ENCODE measurements at places on chromosomes 6 and 20.

GRCh38 chr20:8523684-8524083, 391.6 kb downstream of the PLCB1 start:
- peak; percentile 65 for DNase-seq

DNA sequence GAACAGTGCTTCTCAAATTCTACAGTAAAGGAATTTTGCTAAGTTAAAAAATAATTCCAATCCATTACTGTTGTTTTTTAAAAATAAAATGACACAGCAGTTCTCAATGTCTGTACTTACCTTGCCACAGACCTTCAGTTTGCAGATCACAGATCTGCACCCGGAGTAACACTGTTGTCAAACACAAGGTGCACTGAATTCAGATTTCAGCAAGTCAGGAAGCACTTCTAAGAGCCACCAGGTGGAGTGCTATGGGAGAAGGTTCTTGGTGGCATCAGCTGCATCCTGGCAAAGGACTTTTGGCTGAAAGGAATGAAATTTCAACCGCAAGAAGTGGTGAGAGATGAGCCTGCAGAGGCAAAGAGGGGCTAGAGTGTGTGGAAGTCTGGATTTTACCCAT, 17.4 kb downstream of the RSPH4A start:
- no peak for DNase-seq

- no peak for DNase-seq
Observed at GRCh38 chr6:17200395-17200794, 80.8 kb upstream of the RBM24 start.

DNA sequence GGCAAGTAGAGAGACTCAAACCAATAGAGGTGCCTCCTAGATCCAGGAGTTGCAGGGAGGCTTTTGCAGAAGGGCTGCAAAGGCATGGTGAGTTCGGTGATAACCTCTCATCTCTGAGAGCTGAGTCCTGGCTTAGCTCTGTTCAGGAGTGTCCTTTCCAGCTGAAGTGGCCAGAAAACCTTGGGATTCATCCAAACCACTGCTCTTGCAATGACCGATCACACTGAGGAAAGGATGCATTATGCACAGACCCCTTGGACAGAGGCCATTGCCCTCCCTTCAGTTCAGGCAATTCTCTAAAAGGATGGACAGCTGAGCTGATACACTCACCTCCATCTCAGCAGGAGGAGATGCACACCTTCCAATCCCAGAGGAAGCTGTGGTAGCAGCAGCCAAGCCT, 158.8 kb upstream of the ENPP5 start:
- DNase-seq, result no peak

GRCh38 chr6:134678436-134678889, 271.4 kb downstream of the ALDH8A1 start:
- DNase-seq, result peak; percentile 88

DNA sequence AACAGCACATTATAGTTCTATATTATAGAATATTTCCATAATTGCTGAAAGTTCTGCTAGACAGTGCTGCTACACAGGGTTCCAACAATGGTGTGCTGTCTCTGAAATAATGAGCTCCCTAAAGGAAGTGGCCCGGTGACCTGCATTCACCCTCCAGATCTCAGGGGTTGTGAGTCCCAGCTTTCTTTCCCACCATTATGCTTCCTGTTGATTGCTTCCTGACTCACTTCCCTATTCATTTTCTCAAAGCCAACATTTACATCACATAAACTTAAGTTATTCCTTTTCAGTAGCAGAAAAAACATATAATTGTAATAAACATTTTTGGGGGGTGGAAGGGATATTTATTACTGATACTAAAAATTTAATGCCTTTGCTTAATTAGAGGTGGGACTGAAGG, 12.9 kb upstream of the CCN6 start:
- DNase-seq, result no peak

- no peak for DNase-seq
Observed at GRCh38 chr6:118168421-118168820, 261.4 kb downstream of the SLC35F1 start.

GRCh38 chr6:162581988-162582780, 145.4 kb downstream of the PRKN start:
- DNase-seq, result no peak

GRCh38 chr6:37396571-37397180, 36.3 kb upstream of the CMTR1 start:
- DNase-seq, result no peak

DNA sequence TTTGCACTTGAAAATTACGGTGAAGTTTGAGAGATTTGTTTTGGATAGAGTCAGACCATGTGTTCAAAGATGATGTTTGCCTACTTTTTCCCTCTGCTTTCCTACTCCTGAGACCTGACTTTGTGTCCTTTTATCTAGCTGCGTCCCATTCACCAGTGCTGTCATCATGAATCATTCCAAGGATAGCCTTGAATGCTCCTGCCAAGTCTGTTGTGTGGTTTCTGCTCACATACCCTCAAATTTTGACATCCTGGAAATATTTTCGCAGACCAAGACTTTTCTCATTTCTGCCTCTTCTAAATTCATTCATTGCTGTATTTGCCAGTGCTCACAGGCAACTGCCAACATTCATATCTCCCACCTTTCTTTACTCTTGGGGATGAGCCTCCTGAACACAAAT, 175.9 kb upstream of the SCGN start:
- no peak for DNase-seq

- no peak for DNase-seq
Observed at GRCh38 chr20:2699775-2700413, 7.3 kb downstream of the EBF4 start.

DNA sequence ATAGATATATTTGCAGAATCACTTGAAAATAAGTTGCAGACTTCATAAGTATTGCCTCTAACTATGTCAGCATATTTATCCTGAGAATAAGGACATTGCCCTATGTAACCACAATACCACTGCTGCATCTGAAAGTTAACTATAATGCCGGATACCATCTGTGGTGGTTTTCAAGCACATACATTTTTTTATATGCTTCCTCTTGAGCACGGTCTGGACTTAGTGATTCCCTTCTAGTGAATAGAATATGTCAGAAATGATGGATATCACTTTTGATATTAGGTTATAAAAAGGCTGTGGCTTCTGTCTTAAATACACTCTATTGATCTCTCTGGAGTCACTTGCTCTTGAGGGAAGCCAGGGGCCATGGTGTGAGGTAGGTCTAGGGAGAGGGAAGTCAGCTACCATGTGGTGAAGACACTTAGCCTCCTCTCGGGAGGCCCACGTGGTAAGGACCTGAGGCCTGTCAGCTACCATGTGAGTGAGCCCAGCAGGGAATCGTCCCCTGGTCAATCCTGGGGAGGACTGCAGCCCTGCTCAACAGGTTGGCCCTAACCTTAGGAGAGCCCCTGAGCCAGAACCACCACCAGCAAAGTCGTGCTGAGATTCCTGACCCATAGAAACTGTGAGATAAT, 57.5 kb downstream of the CCDC170 start:
- no peak for DNase-seq

DNA sequence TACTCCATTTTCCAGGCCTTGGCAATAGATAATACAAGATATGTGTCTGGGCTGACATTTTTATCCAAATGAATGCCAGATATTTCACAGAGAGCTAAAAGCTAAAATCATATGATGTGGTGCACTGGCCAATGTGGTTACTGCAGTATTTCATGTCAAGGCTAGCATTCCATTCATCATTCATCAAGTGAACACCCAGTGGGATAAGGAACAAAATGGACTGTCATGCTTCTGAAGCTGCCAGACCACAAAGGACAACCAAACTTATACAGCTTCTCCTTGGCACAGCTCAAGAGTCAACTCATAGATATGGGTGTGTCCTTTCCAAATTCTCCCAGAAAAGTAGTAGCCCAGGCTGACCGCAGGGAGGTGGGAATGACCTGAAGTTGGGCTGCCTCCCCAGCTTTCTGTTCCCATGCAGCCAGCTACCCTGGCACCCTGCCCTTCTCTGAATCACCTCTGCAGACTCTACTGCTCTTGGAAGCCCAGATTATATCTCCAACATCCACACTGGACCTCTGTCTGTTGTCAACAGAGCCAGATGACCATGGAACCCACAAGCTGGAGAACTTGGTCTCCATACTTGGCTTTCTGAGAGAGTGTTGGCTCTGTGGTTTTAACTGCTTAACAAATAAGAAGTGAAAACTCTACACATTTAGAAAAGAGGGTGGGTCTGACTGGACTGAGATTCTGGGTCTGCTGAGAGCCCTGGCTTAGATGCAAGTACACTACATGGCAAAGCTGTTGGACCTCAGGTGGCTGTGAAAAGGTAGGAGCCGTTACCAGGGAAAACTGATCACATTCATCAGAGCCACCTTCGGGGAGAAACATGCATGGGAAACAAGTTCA, 122.8 kb downstream of the ALDH8A1 start:
- DNase-seq, result peak; percentile 67

DNA sequence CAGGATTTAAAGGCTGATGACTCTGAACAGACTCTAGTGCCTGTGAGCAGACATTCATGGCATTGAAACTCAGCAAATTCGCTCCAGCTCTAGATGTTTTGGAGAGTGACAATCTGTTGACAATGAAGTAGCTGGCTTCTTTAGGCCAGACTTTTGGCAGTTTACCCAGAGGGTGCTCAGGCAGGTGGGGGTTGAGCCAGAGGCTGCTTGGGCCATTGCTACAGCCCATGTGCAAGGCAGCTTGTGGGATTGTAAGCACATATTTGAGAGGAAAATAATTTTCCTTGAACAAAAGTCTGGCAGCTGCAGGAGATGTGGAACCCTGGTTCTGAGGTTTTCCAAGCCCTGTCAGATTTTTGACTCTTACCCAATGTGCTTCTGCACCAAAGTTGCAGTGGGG, 311.6 kb downstream of the CDC5L start:
- DNase-seq, result peak; percentile 35

DNA sequence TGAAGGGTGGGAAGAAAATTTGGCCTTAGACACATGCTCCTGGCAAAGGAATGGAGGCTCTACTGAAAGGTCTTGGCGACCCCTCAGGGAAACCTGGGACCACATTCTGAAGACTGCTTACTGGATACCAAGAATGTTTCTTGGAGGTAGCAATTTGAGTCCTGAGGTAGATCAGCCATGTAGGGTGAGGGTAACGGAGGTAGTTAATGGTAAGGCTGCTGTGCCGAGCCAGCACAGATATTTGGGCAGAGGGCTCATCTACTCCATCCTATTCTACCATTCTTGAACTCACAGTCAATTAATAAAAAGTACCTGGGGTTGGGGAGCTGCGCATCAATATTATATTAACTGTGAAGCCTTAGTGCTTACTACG, 401 bp upstream of the PHF3 start:
- no peak for DNase-seq

DNA sequence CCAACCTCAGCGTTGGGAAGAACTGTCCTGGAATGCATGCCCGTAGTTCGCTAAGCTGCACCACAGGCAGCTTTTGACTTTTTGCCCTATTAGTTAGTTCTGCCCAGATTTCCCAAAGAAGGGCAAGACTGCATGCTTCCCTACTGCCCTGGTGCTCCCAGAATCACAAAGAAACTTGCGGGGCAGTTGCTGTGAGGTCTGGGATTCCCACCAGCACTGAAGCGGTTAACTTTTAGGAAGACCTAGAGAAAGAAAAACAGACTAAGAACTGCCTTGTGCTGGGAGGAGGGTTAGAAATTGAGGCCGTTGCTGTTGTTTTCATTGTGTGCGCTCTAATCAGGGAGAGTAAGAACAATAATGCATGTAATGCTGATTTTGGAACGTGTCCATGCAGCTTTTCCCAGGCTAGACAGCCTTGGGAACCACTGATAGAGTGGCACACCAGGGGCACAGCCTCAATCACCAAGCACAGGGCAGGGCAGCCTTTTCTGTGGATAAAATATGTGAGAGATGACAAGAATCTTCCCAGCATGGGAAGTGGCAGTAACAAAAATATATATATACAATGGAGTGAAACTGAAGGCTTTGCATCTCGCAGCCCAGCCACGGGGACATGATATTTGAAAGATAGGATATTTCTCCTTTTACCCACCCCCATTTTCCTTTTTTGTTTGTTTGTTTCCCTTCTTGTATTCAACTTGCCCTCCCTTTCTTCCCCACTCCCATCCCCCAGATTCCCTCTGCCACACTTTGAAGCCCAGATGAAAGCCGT, 137.7 kb upstream of the HEY2 start:
- no peak for DNase-seq

- DNase-seq, result no peak
Observed at GRCh38 chr20:44288252-44288651, 22.8 kb downstream of the FITM2 start.

GRCh38 chr6:169806701-169807100, 55.3 kb downstream of the ERMARD start:
- no peak for DNase-seq

DNA sequence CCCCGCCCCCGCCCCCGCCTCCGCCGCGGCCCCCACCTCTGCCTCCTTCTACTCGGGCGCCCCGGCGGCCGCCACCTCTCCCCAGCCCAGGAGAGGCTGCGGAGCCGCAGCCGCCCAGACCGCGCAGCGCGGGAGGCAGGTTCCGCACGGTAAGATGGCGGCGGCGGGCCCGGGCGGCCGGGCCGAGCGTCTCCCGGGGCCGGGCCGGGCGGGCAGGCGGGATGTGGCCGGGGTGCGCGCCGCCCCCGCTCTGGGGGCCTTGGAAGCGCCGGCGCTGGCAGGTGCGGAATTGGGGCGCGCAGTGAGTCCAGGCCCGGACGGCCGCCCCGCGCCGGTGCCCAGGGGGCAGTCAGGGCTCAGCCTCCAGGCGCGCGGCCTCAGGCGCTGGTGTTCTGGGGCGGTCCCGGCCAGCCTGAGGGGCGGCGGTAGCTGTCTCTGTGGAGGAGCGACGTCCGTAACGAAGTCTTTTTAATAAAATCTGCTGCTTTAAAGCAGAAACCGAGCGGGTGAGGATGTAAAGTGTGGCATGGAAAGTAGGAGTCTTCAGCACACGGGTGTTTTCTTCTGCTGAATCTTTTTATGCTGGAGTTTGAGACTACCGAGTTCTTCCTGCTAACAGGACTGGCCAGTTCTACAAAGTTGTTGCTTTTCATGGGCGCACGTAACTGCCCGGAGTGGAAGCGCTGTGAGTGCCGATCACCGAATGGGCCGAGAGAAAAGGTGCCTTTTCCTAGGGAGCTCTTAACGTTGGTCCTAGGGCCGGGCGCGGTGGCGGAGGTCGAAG, at the start of gene GID8:
GID8 (plus strand) TSS at position 43 of the 784 bp plus-strand sequence. CDS start 3,356 bp downstream, outside the sequence.
- no peak for DNase-seq

DNA sequence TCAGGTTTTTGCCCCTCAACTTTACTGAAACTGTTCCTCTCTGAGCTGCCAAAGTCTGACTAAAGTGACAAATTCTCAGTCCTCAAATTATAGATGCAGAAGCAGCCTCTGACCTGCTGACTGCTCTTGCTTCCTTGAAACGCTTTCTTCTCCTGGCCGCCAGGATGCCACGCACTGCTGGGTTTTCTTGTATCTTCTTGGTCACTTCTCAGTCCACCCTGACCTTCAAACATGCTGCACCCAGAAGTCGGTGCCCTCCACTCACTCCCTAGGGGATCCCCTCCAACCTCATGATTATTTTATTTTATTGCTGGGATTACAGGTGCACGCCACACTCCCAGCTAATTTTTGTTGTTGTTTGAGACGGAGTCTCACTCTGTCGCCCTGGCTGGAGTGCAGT, 24.7 kb downstream of the SYNJ2 start:
- DNase-seq, result no peak

GRCh38 chr20:21272279-21272678, 30.9 kb upstream of the XRN2 start:
- DNase-seq, result no peak
